Hair follicular keratinocyte (primary cell): ENCODE measurements at places on chromosomes 7 and 10. TPM values are rescaled to one million over a fixed set of nuclear protein-coding genes. Genes with fewer than 3 reads are reported as not detected.

AKR1C2 gene
- 7.4 and 10.0 TPM in 2 replicates for total RNA-seq

FAM25G gene
- 15.6 and 21.2 TPM in 2 replicates for total RNA-seq

NPC1L1 gene
- not detected in 2 replicates for total RNA-seq

MSS51 gene
- 0.31 and 0.57 TPM in 2 replicates for total RNA-seq

AKR1C4 gene
- not detected in 2 replicates for total RNA-seq

TBC1D12 gene
- total RNA-seq = 5.3 and 6.9 TPM in 2 replicates

VWDE gene
- total RNA-seq = not detected in 2 replicates

TAS2R4 gene
- 0.08 and 0.61 TPM in 2 replicates for total RNA-seq

SORCS3 gene
- total RNA-seq = not detected in 2 replicates

TMED4 gene
- total RNA-seq = 80.9 and 103 TPM in 2 replicates

MCM10 gene
- 3.5 and 14.6 TPM in 2 replicates for total RNA-seq

CLCN1 gene
- 0.08 TPM in 1 of 2 replicates, not detected in the other for total RNA-seq

GOLGA7B gene
- 0.46 and 0.47 TPM in 2 replicates for total RNA-seq

GNG11 gene
- total RNA-seq = 1.2 and 1.7 TPM in 2 replicates

LIPF gene
- total RNA-seq = not detected in 2 replicates

SFRP5 gene
- total RNA-seq = not detected in 2 replicates

AKR1B1 gene
- 47.8 and 69.2 TPM in 2 replicates for total RNA-seq

ELFN1 gene
- total RNA-seq = 0.23 and 0.30 TPM in 2 replicates

FAM200A gene
- 3.4 and 4.7 TPM in 2 replicates for total RNA-seq

BMPER gene
- total RNA-seq = 0.08 and 0.11 TPM in 2 replicates

ASZ1 gene
- total RNA-seq = not detected in 2 replicates

INHBA gene
- 28.7 and 121 TPM in 2 replicates for total RNA-seq

MEOX2 gene
- not detected in 2 replicates for total RNA-seq

SPDYE1 gene
- not detected in 2 replicates for total RNA-seq

GHRHR gene
- total RNA-seq = not detected in 2 replicates

CRTAC1 gene
- not detected in 2 replicates for total RNA-seq

AASS gene
- 14.2 and 14.9 TPM in 2 replicates for total RNA-seq

TMEM273 gene
- total RNA-seq = not detected in 2 replicates

RHBDD2 gene
- total RNA-seq = 26.7 and 30.0 TPM in 2 replicates

SFMBT2 gene
- not detected in 2 replicates for total RNA-seq

SPDYE2B gene
- not detected in 2 replicates for total RNA-seq
